ENCODE measurements at places on chromosomes 3 and 15.

GRCh38 chr3:52636673-52637072 is 49.0 kb downstream of the PBRM1 start:
- no peak for DNase-seq

DNA sequence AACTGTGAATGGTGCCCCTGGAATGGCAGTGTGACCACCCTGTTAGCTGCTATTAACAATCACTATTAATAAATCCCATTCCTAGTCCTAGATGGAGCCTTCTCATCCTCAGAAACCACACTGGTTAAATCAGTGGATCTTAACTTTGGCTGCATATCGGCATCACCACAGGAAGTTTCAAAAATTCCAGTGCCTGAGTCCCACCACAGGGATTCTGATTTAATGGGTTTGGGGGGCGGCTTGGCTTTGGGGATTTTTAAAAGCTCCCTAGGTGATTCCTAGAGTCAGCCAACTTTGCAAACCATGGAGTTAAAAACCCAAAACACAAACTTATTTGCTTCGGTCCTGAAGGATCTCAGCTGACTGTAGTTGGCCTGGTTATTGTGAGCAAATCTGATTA is 3.1 kb downstream of the FAM107A start:
- DNase-seq, result no peak

- no peak for DNase-seq
Measured at GRCh38 chr3:43949594-43949993, 258.9 kb downstream of the ABHD5 start.

GRCh38 chr3:30084316-30084715 is 522.1 kb upstream of the TGFBR2 start:
- no peak for DNase-seq

- no peak for DNase-seq
Measured at GRCh38 chr3:68793759-68794701, 138.3 kb downstream of the TAFA4 start.

DNA sequence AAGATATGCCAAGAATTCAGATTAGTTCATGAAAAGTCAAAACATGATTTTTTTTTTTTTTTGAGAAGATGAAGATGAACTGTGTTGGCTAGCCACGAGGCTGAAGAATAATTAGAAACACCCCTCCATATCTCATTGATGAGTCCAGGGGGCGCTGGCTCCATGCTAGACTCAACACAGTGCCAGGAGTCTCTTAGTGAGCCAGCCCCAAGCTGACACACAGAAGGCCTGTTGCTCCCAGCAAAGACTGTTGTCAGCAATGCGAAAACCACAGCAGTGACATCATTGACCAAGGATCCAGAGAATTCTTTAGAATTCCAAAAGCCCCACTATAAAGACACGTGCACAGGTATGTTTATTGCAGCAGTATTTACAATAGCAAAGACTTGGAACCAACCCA is 185.2 kb downstream of the ANXA2 start:
- no peak for DNase-seq

DNA sequence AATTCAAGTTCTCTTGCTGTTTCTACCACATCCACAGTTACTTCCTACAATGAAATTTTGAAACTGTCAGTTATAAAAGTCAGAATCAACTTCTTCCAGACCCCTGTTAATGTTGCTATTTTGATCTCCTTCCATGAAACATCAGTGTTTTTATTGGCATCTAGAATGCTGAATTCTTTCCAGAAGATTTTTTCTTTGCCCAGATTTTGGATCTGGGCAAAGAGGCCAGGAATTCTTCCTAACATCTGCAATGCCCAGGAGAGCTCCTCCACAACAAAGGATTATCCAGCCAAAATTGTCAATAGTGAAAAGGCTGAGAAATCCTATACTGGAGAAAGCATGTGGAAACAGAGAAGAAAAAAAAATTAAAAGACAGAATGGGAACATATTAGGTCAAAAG is 75.5 kb downstream of the SERPINI1 start:
- DNase-seq, result no peak

DNA sequence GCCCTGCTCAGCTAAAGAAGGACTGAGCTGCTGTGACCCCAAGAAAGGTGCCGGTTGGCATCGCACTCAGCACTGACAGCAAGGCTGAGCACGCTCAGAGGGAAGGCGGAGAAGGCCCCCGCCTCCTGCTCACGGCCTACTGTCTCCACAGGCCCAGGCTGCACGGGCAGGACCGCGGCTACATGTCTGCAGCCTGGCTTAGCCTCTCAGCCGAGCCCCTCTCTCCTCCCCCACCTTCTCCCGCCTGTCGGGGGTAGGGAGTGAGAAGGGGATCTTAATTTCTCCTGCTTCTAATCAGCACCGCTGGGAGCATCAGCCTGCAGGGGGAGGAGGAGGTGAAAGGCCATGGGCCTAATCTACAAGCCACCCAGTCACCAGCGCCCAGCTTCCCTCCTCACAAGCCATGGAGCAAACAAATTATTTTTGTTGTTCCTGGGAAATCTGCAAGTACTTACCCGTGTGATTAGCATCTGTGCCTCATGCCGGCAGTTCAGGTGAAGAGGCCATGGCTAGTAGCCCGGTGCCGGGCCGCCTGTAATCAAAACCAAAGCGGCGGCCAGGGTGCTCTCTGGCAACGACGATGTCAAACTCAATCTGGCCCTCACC is 68.1 kb downstream of the EPHB3 start:
- no peak for DNase-seq

GRCh38 chr3:133855772-133856171 is 39.9 kb downstream of the RAB6B start:
- DNase-seq, result peak; percentile 6

GRCh38 chr3:68007621-68008226 is 353.3 kb upstream of the SUCLG2 start:
- peak; percentile 17 for DNase-seq

GRCh38 chr3:138935505-138935862 is 11.5 kb downstream of the FOXL2 start:
- no peak for DNase-seq

Data from posterior cingulate gyrus (tissue), 11 donors.